ENCODE measurements at places on chromosomes 4 and X. TPM values are rescaled to one million over a fixed set of nuclear protein-coding genes. Genes with fewer than 3 reads are reported as not detected.

- DNase-seq, result no peak
These were observed 460.3 kb downstream of the SPRY1 start for GRCh38 chr4:123856689-123857545.

DNA sequence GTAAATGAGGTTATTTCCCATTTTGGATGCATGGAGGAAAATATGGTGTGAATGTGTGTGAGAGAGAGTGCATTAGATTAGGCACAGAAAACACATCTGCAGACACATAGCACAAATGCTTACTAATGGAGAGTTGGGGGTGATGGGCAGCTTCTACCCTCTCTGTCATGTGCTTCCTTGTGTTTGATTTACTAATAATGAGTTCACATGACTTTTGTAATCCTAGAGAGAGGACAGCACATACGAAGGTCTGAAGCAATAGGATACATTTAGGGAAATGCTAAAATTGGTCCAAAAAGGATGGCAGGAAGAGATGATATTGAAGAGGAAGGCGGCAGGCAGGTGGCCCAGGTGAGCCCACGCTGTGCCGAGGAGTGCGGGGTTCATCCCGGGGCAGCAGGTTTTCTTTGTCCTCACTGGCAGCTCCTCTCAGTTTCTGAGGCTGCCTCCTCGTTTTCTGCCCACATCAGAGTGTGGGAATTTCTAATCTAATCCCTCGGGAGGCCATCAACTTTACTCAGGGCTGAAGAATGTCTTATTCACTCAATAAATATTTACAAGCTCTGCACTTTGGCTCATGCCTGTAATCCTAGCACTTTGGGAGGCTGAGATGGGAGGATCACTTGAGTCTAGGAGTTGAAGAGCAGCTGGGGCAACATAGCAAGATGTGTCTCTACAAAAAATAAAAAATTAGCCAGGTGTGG lies 15.9 kb upstream of the MAP9 start:
- DNase-seq, result peak; percentile 84

DNA sequence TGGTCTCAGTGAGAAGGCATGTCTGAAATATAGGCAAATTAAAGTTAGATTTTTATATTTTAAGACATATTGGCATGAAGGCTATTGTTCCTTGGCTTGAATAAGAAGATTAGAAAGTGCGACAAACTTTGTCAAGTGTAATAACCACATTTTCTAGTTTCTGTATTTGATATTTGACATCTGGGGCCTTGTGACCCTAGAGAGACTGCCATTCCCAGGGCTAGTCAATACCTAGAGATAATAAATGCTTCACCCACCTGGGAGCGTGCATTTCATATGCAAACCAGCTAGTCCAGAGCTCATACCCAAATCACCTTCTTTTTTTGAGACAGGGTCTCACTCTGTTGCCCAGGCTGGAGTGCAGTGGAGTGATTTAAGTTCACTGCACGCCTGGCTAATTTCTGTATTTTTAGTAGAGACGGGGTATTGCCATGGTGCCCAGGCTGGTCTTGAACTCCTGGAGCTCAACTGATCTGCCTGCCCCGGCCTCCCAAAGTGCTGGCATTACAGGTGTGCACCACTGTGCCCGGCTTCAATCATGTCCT lies 62.6 kb downstream of the COQ2 start:
- no peak for DNase-seq

GRCh38 chr4:108240366-108240765 lies 71.6 kb upstream of the LEF1 start:
- DNase-seq, result peak; percentile 37

- peak; percentile 5 for DNase-seq
These were observed 71.3 kb upstream of the PDHA1 start for GRCh38 chrX:19272452-19272851.

DNA sequence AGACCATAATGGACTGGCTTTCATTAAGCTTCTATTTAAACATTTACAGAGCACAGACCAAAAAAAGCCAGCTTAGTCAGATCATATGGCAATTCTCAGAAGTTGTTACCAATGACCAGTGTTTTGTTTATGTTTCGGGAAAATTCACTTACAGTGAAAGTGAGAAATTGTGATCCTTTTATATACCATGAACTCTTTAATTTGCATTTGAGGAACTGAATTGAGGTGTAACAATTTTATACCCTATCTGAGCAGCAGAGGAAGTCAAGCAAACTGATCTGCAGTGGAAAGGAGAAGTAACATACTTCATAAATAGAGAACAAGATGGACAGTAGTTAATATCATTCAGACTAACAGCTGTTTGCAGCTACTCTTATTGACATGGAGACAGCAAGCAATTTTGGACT lies 97.1 kb downstream of the TMA16 start:
- DNase-seq, result no peak

DNA sequence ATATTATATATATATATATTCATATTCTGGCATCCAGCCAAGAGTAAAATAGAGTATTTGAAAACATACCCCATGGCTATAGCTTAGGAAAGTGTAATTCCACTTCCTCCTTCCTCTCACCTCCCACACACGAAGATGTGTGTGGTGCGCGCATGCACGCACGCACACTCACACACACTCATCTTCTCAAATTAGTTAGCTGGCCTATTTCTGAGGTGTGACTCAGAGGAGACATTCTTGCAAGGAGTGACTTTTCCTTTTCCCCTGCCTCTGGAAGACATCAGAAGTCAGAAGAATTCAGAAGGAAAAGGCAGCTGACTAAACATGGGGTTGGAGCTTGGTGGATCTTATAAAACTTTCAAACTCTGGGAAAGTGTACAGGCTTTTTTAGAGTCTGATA lies 8.8 kb downstream of the ENPEP start:
- peak; percentile 78 for DNase-seq

DNA sequence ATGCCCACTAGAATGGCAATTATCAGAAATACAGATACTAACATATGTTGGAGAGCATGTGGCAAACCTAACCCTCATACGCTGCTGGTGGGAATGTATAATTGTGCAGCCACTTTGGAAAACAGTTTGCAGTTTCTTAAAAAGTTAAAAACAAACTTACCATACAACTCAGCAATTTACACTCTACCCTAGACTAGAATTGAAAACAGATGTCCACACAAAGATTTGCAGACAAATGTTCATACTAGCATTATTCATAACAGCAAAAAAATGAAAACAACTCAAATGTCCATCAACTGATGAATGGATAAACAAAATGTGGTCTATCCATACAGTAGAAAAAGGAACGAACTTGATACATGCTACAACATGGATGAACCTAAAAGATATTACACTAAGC lies 64.4 kb downstream of the SLC9A7 start:
- no peak for DNase-seq

GRCh38 chr4:183132081-183132480 lies 33.0 kb downstream of the WWC2 start:
- no peak for DNase-seq

- no peak for DNase-seq
These were observed 218.6 kb downstream of the PRDM5 start for GRCh38 chr4:120703908-120704307.

DNA sequence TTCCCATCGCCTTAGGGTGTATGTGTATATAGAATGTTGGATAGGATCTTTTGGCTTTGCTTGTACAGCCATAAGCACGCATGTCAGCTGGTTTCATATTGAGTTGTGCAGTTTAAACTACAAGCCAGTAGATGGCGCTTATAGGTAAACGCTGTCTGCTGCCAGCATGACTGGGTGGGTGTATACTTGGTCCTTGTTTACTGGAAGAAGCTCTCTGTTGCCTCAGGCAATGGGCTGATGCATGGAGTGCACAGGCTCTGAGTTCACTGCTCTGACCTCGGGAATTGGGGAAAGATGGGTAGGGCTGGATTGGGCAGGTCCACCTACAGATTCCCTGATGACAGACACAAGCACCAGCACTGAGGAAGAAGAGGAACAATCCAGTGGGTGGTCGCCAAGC lies 831.5 kb downstream of the STIM2 start:
- peak; percentile 42 for DNase-seq

DNA sequence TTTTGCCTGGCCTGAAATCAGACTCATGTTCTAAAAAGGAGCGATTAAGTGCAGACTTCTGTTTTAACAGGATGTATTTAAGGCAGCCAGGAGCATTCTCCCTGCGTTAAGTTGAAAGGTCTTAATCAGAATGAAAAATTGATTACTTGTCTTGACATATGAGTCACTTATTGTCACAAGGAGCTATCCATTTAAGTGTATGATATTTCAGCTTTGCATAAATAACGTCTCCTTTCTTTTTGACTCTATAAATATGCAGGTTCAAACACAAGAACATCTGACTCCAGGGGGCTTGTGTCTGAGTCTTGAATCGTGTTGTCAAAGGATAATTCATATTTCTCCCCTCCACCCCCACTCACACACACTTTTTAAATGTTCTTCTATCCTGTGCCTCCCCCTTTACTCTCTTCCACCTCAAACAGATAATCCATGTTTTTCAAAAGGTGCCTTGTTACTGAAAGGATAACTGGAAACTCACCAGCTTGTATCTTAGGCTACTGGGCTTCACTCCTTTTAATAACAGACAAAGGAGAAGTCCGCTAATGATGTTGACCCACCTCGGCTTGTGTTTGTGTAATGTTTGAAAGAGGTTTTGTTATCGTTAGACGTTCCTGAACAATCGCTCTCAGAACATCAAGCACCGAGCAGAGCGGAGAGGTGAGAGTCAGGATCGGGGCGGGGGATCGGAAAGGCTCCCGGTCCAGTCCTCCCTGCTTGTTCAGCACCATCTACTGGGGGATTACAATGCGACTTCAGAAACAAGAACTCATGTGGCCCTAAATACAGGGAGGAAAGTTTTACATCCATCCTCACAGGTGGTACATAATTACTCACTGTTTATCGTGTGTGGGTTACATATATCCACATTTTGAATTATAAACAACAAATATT lies 107.5 kb upstream of the RPL34 start:
- DNase-seq, result peak; percentile 62

- peak; percentile 87 for DNase-seq
These were observed 3.1 kb downstream of the SMS start for GRCh38 chrX:21943460-21944135.

GRCh38 chr4:132866616-132867015 lies 282.5 kb upstream of the PCDH10 start:
- no peak for DNase-seq

GRCh38 chr4:74953647-74954046 lies 20.7 kb downstream of the PARM1 start:
- DNase-seq, result no peak

DNA sequence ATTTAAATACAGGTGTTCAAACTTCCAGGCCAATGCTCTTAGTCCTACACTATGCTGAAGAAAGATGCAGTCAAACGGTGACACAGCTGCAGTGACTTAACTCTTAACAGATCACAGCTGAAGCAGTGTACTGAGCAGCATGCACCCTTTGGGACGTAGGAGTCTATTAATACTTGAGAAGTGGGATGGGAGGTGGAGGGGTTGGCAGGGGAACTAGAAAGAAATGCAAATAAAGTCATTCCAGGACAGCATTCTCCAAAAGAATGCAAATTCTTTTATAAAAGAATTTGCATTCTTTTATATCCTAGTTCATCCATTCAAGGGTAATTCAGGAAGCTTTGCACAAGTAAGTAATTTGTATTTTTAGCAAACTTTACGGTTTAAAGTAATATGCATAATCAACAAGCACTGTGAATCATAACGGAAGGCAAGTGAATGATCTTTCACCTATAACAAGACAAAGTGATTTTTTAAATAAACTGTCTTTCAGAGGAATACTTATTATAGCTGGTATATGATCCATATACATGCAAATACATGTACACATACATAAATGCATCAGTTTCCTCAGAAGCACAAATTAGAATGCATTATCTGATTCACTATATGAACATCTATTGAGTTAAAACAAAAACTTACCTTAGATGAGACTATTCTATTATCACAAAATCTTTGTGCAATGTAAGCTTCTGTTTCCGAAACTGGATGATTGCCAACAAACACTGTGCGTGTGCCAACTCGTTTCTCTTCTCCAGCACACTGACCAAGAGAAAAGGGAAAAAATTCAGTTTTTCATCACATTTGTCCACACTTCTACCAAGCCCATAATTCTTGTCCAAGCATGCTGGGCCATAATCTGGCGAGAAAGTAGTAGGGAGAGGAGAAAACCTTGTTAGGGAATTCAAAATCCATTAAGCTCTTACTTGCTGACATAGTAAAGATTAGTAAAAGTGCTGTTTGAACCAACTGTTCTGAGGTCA lies 106.5 kb downstream of the ATP11C start:
- DNase-seq, result no peak

DNA sequence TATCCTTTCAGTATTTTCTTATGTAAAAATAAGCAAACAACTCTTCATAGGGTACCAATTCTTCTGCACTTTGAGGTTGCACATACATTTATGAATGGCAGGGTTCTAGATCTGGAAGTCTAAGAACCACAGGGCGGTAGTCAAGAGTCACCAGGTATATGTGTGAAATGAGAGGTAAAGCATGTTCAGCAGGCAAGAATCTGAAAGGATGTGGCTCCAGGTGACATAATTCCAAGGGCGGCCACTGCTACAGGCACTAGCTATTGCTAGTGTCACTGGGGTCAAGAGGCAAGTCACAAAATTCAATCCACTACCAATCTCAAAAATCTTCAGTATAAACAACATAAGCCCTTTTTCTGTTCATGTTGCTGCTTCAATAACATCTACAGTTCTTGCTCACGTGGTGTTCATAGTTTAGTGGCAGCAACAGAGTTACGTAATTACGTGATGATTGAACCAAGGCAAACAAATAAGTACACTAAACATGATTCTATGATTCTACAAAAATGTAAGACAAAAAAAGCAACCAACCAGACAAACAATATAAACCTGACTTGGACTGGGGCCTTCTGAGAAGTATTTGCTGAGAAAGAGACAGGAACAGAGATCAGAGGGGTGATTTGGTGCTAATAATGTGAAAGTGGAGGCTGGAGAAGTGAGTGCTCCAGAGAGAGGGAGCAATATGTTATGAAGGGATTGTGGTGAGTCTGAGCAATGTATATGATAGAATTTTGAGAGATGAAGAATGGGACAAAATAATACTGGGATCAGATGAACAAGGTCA lies 101.7 kb downstream of the NAA11 start:
- no peak for DNase-seq

DNA sequence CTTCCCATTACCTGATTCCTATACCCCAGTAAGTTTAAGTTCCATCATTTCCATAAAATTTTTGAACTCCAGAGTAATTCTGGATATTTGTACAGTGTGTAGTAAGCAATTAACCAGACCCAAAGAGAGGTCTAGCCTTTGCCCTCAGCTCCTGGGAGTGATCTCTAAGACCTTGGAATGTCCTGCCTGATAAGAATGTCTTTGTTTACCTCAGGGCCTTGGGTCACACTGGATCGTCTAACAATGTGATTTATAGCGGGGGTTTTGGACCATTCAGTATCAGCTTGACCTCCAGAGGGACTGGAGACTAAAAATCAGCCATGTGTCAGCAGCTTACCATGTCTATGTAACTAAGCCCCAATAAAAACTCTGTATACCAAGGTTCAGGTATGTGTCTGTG lies 330.9 kb upstream of the PPP1R2C start:
- DNase-seq, result no peak

DNA sequence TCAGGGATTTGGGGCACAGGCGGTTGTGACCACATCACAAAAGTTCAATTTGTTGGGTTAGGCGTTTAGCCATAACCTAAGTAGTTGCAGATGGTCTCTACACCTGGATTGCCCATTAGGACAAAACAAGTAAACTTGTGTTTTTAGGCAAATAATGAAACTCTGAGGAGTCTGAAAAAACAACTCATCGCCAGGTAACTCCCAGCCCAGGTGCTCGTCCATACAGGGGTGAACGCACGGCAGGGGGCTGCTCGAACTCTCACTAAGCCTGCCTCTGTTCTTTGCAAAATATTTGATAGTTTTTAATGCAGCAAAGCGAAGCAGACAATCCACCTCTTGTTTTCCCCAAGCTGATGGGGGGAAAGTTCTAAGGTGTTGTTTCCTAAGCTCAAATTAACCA lies 559 bp upstream of the RHOH start:
- no peak for DNase-seq

NMU gene
- total RNA-seq, result 4.2 TPM

DCAF8L2 gene
- total RNA-seq, result not detected

WWC2 gene
- 16.1 TPM for total RNA-seq

DTHD1 gene
- total RNA-seq, result not detected

CSAG1 gene
- 71.6 TPM for total RNA-seq
